Purkinje cell (primary cell): ENCODE measurements at places on chromosomes 4 and X. TPM values are rescaled to one million over a fixed set of nuclear protein-coding genes. Genes with fewer than 3 reads are reported as not detected.

RASGEF1B gene
- polyA plus RNA-seq: 17.3 and 18.7 TPM in 2 replicates

MAPK10 gene
- polyA plus RNA-seq: 117 and 144 TPM in 2 replicates

MFAP3L gene
- 32.3 and 43.4 TPM in 2 replicates for polyA plus RNA-seq

UBA6 gene
- 30.7 and 36.7 TPM in 2 replicates for polyA plus RNA-seq
